Lung (tissue), 17 donors: ENCODE measurements at places on chromosomes 6 and 20.
A peak's percentile ranks its signal among the peaks of the same experiment; 100 is the strongest.

- peak; percentile 3 for DNase-seq
These were observed 771.0 kb downstream of the QKI start for GRCh38 chr6:164185471-164185871.

DNA sequence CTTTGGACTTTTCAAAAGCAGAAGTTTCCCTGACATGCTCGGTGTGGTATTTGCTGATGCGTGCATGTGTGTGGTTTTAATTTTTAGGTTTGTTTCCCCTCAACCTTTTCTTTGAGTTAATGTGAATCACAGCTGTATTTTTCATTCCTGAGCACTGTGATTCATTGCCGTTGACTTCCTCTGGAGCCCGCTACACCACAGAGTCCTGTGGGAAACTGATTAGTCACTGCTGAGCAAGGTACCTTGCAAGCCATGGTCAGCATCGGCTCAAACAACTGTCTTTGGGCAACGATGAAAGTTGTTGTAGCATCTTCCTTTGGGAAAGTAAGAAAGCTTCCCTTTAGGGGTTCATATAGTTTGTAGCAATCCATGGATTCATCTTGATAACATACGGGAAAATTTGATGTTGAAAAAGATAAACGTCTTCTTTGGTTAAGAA, 57.5 kb downstream of the RIN2 start:
- peak; percentile 22 for DNase-seq

GRCh38 chr20:43102394-43102793, 87.3 kb downstream of the PTPRT start:
- DNase-seq = no peak

- no peak for DNase-seq
These were observed 30.9 kb downstream of the GLP1R start for GRCh38 chr6:39079197-39080125.

- DNase-seq = no peak
These were observed 282.1 kb upstream of the BMP2 start for GRCh38 chr20:6485351-6485750.

DNA sequence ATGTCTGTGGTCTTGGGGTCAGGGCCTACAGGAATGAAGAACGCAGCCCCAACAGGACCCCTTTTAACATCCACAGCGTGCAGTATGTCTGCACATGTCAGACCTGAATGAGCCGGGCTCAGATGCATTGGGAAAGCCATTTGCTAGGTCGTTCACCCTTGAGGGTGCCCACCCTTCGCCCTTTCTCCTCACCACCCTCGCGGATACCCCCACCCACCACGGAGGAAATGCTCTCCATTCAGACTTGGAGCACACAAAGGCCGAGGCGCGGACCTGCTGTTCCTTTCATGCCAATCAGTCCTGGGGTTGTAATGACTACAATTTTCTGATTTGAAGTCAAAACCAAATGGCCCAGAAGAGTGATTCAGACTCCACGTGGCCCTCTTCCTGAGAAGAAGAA, 62.7 kb downstream of the EDN3 start:
- no peak for DNase-seq

GRCh38 chr20:43386878-43387277, 70.8 kb upstream of the SRSF6 start:
- no peak for DNase-seq

DNA sequence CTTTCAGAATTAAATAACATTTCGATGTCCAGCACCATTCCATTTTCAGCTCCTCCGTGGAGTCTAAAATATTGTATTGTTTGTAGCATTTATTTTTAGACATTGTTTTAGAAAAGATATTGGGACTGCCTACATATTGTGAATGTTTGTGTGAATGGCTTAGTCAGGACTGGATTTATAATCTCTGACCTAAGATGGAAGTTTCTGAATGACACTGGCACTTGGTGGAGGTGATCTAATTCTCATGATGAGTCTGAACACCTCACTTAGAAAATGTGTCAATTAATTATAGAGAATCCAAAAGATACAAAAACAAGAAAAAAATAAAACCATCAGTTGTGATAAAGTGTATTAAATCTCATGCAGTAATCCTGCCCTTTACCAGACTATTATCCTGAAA, 60.8 kb upstream of the HBS1L start:
- DNase-seq = no peak

- DNase-seq = no peak
These were observed 222.7 kb downstream of the PHACTR1 start for GRCh38 chr6:12939314-12939713.

- no peak for DNase-seq
These were observed 69.7 kb downstream of the SAMD5 start for GRCh38 chr6:147578159-147578558.

- DNase-seq = no peak
These were observed 51.2 kb downstream of the HNF4A start for GRCh38 chr20:44406572-44407137.

DNA sequence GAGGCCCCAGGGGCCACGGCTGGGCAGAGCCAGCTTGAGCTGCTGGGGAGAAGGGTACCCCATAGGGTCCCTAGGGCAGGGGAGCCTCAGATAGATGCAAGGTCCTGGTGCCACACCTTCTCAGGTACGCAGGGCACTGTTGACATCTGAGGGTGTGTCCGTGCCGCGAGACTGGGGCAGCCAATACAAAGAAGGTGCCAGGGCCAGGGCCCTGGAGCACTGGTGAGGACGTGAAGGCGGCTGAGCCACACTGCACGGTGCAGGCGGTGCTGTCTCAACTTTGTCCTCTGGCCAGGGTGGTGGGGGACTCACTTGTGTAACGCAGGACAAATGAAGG, 649 bp upstream of the LRRC73 start:
- no peak for DNase-seq

DNA sequence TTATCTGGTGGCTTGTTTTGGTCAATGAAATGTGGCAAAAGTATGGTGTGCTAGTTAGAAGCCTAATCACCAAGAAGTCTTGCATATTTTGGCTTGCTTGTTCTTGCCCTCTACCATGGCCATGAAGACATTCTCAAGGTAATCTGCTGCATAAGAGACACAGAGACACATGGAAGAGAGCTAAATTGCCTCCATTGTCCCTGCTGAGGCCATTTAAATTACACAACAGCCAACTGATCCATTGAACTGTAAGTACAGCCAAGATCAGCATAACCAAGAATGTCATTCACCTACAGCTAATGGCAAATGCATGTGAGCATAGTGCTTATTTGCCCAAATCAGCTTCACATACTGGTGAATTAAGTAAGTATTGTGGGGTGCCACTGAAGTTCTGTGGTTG, 603.8 kb downstream of the FRK start:
- DNase-seq = no peak

DNA sequence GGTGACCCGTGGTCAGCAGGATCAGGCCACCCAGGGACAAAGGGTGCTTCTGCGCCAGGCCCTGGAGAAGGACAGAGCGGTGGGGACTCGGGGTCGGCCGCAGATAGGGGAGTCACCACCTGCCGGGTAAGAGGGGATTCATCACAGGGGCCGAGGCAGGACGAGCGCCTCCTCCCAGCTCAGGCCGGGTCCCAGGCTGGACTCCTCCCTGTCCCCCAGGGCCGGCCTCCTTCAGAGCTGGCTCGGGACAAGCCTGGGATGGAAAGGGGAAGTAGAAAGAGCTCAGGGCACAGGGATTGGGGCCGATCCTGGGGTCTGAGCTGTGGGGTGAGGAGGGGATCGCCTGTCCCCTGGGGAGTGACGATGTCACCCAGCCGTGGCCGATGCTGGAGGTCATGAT, 154.6 kb upstream of the PROKR2 start:
- no peak for DNase-seq

DNA sequence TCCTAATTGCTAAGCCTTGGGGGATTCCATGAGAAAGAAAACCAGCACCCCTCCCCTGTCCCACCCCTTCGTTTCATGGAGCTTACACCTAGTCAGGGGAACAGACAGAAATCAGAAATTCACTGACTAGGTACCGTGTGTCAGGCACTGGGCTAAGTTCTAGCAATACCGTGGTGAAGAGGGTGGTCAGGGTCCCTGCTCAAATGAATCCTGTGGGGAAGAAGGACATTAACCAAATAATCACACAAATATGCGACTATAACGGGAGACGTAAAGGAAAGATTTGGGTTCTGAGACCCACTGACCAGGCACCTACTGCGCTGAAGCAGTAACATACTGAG, 65.1 kb upstream of the TOP1 start:
- no peak for DNase-seq

GRCh38 chr6:155311086-155311485, 3.2 kb downstream of the TFB1M start:
- DNase-seq = peak; percentile 5

DNA sequence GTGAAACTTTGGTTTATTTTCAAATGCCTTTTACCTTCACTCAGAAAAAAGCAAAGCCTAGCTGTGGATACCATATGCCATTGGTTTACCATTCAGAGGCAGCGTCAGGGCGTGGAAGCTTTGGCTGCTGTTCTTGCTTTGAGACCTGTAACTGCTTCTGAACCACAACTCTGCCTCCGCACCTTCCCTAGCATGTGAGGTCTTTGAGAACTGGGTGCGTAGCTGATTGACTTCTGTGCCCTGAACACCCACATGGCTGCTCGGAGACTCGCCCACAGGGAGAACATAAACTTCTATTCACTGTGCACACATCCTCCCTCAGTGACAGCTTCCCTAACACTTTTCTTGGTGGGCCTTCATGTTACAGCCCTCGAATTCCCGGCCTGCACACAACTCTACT, 11.2 kb upstream of the CLDN20 start:
- DNase-seq = no peak

DNA sequence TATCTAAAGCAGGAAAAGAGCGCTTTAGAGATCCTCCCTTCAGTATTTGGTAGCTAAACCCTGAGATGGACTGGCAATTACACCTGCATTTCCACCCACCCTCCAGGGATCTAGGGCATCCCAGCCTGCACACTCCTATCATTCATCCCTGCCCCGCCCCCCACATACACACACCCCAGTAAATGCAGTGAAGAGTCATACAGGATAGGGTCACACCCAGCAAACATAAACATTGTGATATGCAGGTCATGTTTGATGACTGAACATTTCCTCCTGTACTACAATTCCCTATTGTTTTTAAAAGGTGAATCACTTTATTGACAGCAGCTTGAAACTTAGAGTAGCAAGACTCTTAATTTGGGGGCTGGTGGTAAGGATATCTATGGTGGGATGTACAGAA, 112.9 kb downstream of the FOXO3 start:
- no peak for DNase-seq

DNA sequence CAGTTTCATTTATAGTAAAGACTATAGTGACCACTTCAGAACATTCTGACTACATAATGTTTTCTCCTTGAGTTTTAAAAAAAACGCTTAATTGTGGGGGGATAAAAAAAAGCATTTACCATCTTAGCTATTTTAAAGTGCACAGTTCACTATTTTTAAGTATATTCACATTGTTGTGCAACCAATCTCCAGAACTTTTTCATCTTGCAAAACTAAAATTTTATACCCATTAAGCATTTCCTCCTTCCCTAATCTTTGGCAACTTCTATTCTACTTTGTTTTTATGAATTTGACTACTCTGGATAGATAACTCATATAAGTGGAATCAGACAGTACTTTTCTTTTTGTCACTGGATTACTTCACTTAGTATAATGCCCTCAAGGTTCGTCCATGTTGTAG, 62.3 kb downstream of the FKBP5 start:
- no peak for DNase-seq

DNA sequence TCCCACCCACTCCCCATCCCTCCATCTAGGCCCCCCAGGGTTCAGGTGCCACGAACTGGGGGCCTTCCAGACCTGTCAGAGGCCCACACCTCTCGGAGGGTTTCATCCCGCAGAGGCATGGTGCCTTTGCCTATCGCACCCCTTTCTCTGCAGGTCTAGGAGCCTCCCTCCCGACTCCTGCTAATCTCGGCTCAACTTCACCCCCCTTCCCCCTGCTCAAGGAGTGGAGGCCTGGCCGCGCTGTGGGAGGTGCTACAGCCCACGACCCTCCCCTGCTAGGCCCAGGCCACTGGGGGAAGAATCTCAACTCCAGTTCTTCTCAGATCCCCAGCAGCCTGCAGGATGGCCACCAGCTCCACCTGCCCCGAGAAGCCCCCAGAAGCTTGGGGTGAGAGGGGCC, at the start of gene TULP1:
Gene TULP1, minus strand, starts transcription at position 157 of the 400 bp plus-strand sequence. Its CDS starts 38 bp downstream, at position 119.
- DNase-seq = no peak

DNA sequence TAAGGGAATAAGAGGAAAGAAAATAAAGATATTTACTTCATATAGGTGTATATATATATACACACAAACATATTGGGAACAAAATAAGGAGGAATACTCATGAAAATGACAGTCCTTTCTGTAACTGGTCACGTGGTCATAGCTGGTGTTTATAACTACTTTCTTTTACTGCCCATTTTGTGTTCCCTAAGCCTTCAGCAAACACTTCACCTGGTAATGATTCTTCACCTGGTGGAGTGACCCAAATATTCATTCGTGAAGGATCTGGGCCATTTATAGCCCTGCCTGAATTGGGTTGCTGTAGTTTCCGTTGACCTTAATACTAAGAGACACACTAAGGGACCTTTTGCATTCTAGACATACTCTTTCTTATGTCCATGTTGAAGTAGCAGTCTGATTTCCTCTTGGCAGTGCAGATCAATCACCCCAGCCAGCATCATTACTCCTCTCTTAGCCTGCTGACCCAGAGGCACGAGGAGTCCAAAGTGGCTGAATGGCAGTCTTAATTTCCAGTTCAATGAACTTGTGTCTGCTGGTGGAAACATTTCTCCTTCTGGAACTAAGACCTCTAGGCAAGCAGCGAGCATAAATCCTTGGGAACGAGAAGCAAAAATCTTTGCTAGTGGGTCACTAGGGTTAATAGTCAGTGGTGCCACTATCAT, 39.9 kb upstream of the IYD start:
- no peak for DNase-seq
